Activated CD4-positive, alpha-beta T cell treated with anti-CD3 and anti-CD28 coated beads, Interleukin-2, amount 10 ng/mL, durations not matched to agents 7 days and 5 days (primary cell): ENCODE measurements at places on chromosomes 13 and 19.

DNA sequence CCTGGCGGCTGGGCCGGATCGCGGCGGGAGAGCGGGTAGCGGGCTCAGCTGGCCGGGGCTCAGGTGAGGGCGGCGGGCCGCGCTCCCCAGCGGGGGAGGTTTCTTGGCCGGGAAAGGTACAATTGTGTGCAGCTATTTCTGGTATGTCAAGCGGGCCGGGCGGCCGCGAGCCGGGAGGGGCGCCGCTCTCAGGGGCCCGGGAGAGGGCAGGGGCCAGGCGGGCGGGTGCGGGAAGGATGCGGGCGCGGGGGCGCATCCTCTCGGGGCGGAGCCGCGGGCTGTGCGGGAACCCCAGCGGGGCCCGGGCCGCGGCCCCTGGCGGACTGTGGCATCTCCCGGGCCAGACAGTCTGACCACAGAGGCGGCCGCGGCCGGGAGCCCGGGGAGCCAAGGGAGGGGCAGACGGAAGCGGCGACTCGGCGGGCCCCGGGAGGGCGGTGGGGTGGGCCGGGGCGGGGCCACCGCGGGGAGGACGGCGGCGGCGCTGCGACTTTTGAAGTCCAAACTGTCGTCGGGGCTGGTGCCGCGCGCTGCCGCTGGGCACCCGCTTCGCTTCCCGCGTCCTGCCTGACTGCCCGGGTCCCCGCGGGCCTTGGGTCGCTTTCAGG is at the start of gene LMO7:
Gene LMO7 (plus strand): TSS at position 503 of the 608 bp plus-strand sequence. CDS start 328 bp downstream, outside the sequence.
- DNase-seq, result no peak

DNA sequence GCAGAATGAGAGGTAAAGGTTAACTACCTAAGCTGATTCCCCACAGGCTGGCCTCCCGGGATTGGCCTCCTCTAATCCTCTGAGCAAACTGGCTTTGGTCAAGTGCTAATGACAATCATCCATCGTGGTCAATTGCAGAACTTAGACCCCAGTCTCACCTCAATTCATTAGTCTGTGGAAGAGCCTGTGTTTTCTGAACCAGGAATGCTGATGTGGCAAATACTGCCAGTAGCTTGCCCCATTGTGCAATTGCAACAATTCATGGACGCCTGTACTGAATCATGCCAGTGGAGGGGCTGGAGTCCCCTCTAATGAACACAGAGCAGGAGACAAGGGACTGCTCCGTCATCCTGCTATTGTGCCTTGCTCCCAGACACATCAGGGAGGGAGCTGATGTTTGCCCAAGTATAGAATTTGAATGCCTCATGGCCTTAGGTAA is 1256.5 kb downstream of the EFNB2 start:
- DNase-seq, result no peak

GRCh38 chr13:48892053-48892687 is 83.5 kb upstream of the FNDC3A start:
- DNase-seq, result no peak

DNA sequence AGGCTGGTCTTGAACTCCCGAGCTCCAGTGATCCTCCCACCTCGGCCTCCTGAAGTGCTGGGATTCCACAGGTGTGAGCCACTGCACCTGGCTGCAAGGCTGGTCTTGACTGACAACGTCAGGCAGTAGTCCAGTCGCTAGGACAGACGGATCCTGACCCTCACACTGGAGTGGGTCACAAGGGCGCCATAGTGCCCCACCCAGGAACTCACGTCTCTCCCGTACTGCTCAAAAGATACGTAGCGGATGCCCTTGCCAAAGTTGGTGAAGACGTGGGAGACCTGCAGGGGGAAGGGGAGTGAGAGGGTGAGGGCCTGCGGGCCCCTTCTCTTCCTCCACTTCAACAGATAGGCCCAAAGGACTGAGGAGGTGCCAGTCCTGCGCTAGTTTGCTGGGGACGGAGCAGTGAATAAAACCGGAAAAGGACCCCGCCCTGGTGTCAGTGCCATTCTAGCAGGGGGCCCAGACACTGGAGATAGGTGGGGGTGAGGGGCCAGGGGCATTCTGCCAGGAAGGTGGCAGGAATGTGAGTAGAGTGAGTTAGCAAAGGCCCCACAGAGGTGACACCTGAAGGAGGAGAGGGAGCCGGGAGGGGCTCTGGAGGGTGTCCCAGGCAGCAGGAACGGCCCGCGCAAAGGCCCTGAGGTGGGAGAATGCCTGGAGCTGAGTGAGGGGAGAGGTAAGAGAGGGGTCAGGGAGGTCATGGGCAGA is 11.9 kb downstream of the MRPS12 start:
- no peak for DNase-seq

- DNase-seq, result no peak
These were observed 7.7 kb upstream of the NANOS2 start for GRCh38 chr19:45922281-45922680.

DNA sequence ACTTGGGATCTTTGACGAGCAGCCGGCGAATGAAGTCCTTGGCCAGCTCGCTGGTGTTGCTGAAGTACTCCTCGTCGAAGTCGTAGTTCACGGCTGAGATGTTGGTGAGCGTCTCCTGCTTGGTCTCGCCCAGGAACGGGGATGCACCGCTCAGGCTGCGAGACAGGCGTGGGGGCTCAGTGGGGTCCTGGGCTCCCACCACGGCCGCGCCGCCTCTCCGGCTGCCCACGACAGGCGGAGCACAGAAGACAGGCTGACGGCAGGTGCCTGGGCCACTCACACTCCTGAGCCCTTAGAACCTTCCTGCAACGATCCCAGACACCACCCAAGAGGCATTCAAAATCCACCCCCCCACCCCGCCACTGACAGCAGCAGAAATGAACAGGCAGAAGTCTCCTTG is 9.9 kb downstream of the DAPK3 start:
- no peak for DNase-seq

DNA sequence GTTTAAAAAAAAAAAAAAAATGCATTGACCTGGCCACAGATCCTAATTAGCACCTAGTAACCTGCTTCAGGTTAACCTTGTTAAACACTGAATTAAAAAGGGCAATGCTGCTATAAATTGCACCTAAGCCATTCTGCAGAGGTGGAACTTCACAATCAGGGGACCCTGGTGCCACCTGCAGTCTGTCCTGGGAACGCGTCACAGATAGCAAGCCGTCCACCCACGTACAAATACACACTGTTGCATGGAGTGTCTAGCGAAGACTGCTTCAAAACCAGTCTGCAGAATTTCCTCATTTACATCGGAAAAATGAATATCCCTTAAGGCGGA is 169.3 kb downstream of the COL4A1 start:
- DNase-seq, result peak; percentile 24

DNA sequence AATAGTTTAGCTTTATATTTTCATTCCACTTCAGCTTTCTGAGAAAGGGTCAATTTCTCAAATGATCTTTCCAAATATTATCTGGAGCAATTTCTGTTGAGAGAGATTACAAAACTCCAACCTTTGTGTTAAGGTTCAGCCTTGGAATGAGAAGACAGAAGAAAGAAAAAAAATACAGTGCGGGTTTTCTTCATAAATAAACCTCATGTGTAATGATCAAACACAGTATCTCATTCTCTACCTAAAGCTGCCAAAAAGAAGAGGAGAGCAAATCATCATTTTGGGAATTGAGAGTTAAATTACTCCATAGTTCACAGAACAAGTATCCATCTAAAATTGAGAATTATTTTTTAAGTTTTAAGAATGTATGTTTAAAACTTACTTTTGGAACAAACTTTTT is 420.5 kb downstream of the KLF5 start:
- DNase-seq, result no peak

DNA sequence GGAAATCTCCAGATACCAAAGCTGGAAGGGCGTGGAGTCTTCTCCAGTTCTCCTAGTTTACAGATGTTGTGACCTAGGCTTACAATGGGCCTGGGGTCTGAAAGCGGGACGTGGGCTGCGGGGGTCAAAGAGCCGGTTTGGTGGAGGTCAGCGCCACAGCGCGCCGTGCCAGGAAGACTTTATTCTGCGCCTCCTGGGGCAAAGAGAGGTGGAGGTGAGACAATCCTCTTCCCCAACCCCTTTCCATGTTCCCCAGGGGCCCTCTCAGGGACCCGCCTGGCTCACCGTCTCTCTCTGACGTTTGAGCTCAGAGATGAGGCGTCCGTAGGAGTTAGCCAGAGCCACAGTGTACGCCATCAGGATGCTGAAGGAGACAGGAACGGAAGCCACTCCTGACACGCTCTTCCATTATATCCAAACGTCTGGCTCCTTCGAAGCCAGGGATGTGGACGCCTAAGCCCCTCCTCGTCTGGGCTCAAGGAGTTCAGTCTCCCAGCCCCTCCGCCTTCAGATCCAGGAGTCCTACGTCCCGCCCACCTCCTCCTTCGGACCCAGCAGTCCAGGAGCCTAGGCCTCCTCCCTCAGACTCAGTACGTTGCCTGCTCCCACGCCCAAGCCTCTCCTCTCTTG is 776 bp upstream of the LENG1 start:
- DNase-seq, result peak; percentile 21

GRCh38 chr13:37656247-37656940 is 57.8 kb upstream of the POSTN start:
- DNase-seq, result no peak

GRCh38 chr19:44717603-44718002 is 18.7 kb downstream of the CEACAM16 start:
- DNase-seq, result no peak

DNA sequence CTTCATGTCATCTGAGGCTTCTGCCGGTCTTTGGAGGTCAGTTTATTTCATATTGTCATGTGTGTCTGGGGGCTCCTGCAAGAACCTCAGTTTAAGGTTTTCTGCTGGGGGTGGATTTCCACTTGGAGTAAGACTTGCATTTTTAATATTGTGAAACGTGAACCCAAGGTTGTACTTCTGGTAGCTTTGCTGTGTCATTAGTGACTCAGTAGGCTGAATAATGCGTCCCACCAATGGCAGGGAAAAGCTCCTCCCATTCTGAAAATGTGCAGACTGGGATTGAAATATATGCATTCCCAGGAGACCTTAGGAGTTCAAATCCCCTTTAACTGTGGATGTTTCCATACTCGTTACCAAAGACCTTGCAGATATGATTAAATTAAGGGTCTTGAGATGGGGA is 46.2 kb downstream of the ING1 start:
- no peak for DNase-seq

- peak; percentile 38 for DNase-seq
These were observed 463 bp downstream of the PCSK4 start for GRCh38 chr19:1489463-1490310.

- DNase-seq, result peak; percentile 87
These were observed 49.9 kb downstream of the AP1M1 start for GRCh38 chr19:16247353-16248182.

GRCh38 chr13:20518660-20519100 is 7.0 kb downstream of the CRYL1 start:
- DNase-seq, result no peak

DNA sequence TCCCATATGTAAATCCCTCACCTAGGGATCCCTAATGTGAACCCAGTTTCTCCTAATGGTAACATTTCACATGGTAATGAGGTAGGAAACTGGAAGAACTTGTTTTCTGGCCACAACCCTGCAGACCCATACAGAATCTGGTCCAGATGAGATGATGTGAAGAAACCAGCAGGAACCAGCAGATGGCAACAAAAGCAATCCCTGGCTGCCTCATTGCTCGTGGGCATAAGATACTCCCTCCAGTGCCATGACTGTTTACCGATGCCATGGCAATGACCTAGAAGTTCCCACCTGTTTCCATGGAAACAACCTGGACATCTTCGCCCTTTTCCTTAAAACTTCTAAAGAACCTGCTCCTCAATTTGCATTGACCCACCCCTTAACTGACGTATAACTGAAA is 1.4 kb upstream of the CD209 start:
- no peak for DNase-seq

DNA sequence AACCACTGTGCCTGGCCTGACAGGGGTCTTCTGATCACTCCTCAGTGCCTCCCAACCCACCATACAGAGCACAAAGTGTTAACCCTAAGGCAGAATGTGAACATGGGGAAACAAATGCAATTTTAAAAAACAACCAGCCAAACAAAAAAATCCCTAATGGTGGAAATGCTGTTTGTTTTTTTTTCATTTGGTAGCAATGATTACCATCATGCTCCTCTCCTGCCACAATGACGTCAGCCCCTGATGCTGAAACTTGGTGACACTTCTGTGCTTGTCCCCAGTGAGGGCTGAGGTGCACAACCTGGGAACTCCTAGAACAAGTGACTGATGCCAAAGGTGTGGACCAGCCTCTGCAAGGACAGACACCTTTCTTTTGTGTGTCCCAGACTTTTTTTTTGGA is 4.0 kb upstream of the TSPAN16 start:
- DNase-seq, result no peak

DNA sequence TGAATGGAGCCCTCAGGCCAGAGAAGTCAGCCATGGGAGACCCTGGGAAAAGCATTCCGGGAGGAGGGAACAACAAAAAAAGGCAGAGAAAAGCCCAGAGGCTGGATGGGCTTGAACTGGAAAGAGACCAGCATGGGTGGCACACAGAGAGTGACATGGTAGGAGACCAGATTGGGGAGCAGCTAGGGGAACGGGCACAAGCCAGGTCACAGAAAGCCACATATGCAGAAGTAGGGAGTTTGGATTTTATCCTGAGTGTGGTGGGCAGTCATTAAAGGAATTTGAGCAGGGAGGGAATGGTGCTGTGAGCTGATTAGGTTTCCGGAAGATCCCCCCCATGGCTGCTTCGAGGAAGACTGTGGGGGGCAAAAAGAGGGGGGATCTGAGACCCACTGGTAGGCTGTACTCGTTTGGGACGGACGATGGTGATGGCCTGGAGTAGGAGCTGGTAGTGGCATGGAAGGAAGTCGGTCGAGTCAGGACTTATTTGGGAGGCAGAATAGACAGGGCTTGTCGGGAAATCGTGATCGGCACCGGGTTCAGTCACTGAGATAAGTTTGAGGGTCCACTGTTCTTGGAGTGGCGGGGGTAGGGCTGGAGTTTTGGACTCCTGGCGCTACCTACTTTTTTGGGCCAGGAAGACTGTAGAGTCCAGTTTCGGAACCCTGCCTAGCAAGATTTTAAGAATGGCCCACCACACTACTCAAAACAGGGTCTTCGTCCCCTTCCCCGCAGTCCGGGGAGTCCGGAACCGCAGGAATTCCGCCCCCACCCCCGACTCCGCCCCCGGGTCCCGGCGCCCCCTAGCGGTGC is 949 bp downstream of the SERTAD1 start:
- no peak for DNase-seq

DNA sequence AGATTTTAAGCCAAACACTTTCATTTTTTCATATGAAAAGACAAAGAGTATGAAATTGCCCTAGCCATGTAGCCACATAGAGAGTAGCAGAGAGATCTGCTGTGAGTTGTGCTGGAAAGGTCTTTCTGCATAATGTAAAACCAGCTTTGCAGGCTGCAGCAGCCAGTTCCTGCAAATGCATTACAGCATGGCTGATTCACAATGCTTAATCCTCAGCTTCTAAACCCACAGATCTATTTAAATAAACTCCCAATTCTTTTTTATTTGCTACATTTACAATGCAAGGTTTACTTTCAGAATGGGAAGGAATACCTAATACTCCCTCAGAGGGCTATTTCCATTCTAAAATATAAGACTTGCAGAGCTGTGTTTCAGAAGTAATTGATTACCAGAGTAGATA is 185.6 kb upstream of the STARD13 start:
- DNase-seq, result no peak

- DNase-seq, result no peak
These were observed 2.5 kb downstream of the COX6B2 start for GRCh38 chr19:55352040-55352439.
